GM23248 (cell line): ENCODE measurements at places on chromosomes 5 and 9. TPM values are rescaled to one million over a fixed set of nuclear protein-coding genes. Genes with fewer than 3 reads are reported as not detected.

SURF6 gene
- polyA plus RNA-seq = 13.4 and 14.8 TPM in 2 replicates

- DNase-seq = no peak
- no peaks in the 10 kb centered on the region for H3K4me1 ChIP-seq
- no peak overlapping the region for H3K4me3 ChIP-seq
- no peak overlapping the region for H3K27ac ChIP-seq
- no peaks in the 10 kb centered on the region for H3K27me3 ChIP-seq
- H3K36me3 ChIP-seq = no peaks in the 10 kb centered on the region
Measured at GRCh38 chr9:102479191-102479590, 515.9 kb upstream of the CYLC2 start.

GRCh38 chr9:27125030-27125429, 16.0 kb downstream of the TEK start:
- DNase-seq = peak; percentile 97
- H3K36me3 ChIP-seq = no peaks in the 10 kb centered on the region
- peak overlapping the region; percentile 55 for H3K27ac ChIP-seq
- peaks cover 20% of the 10 kb centered on the region for H3K4me1 ChIP-seq

- H3K4me1 ChIP-seq = no peaks in the 10 kb centered on the region
- no peak overlapping the region for H3K4me3 ChIP-seq
- DNase-seq = no peak
Measured at GRCh38 chr5:107776922-107777740, 106.4 kb upstream of the EFNA5 start.

DNA sequence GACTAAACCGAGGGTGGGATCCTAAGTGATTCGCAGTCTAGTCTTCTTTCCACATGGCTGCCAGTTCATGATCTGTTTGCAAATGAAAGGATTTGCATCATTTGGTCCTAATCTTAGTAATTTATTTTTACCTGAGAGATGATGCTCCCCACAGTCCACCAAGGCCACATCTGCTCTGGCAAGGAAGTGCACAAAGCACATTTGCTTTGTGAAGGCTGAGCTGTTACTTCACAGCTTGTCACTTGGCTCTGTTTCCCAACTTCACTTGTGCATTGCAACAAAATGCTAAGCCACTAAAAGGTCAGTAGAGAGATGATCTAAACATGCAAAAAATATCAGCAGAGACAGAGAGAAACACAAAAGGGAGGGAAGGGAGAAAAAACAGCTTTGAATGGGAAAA, 128.5 kb upstream of the VLDLR start:
- peaks cover 41% of the 10 kb centered on the region for H3K4me1 ChIP-seq
- peak; percentile 80 for DNase-seq
- peak overlapping the region; percentile 16; the same call in 1 of the 2 replicates for H3K27ac ChIP-seq
- no peak overlapping the region for H3K4me3 ChIP-seq
- H3K27me3 ChIP-seq = no peaks in the 10 kb centered on the region
- H3K36me3 ChIP-seq = no peaks in the 10 kb centered on the region; the same call in 1 of the 2 replicates

GRCh38 chr5:4625206-4625896, 514.8 kb upstream of the ADAMTS16 start:
- no peak overlapping the region for H3K4me3 ChIP-seq
- H3K27me3 ChIP-seq = no peaks in the 10 kb centered on the region
- no peaks in the 10 kb centered on the region for H3K36me3 ChIP-seq
- H3K4me1 ChIP-seq = no peaks in the 10 kb centered on the region
- no peak for DNase-seq
